Endothelial cell (in vitro differentiated cells): ENCODE measurements at places on chromosomes 5 and 9.

DNA sequence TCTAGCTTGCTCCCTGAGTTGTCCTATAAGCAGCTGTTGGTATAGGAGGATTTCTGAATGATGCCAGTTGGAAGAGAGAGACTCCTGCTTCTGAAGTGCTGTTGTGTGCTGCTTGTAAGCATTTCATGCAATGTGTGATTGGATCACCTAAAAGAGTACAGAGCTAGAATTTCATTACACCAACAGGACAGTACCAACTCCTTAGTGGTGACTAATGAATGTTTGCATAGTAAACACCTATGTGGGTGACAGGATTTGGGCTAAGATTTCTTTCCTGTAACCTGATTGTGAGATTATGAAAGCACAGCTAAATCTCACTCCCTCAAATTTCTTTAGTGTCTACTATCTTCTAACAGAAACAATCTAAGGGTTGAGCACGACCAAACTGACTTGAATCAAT, 67.0 kb downstream of the GCNT1 start:
- DNase-seq, result no peak

DNA sequence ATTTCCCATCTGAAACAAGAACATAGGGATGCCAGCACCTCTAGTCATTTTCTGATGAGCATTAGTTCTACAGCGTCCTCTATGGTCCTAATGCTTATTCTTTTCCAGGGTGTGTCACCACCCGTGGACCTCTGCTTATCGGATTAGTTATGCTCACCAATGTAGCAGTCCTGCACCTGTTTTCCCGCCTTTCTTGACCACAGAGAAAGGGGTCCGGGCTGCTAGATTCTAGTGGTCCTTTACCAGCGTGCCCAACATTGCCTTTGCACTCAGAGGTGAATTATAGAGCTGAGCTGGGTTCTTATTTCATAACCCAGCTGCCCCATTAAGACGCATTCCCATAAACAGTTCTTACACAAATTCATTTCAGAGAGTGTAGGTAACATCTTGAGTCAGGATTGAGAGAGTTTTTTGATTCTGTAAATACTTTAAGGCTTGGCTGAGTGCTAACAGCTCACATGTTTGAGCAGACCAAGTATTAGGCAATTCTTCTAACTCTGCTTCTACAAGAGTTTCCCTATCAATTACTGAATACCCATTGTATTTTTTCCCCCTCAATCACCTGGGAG, 2205.1 kb upstream of the C9orf72 start:
- DNase-seq, result no peak

GRCh38 chr9:121835587-121836365, 184.3 kb downstream of the DAB2IP start:
- no peak for DNase-seq

DNA sequence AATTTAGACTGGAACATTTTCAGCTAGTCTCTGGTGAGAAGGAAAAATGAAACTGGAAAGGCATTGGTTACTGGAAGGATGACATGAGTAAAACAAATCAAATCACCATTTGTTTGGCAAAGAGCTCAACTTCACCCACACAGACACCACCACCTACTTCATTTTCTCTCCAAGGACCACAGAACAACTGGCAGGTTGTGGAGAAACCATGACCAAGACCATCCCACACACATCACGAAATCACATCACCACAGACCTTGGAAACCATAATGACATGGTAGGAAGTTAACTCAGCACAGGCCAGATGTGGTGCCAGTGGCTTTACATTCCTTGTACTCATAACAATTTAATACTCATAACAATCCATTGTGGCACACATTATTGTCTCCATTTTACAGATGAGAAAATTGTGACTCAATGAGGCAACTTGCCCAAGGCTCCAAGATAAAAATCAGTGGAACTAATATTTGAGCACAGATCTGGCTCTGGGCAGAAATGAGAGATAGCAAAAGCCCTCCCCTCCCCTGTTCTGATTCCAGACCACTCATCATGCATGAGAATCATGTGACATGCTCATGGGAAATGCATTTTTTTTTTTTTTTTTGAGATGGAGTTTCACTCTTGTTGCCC, 7.5 kb downstream of the OR1K1 start:
- no peak for DNase-seq

- DNase-seq, result no peak
These were observed 1.5 kb downstream of the TLN1 start for GRCh38 chr9:35730486-35730854.

DNA sequence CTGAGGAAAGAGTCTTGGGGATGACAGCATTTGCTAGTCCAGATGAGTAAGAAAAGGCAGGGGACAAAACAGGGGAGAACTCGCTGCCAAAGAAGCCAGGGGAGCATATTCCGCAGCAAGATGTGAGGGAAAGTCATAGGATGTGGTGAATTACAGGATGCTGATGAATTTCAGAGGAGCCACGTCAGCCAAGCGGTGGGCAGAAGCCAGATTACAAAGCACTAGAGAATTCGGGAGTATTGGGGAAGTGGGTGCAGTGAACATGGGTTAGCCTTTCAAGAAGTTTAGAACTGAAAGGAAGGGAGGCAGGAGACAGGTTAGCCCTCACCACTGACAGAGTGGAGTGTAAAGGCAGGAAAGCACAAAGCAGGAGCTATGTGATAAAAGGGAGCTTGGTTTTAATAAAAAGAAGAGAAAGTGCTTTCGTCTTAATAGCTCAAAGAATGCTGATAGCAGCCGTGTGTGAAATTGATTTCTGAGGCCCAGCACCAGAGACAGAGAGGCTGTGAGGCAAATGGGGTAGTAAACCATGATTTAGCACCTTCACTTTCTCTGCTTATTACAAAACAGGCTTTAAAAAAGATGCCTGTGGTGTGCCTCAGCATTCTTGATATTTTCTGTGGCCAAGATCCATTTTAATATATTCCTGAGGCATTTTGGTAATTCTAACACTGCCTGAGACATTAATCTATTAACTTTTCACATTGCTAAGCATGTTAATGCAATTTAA, 16.9 kb downstream of the ADAMTSL1 start:
- no peak for DNase-seq

GRCh38 chr9:105966834-105967233, 272.5 kb downstream of the TMEM38B start:
- DNase-seq, result no peak

GRCh38 chr5:34686762-34687268, 30.7 kb downstream of the RAI14 start:
- DNase-seq, result no peak

GRCh38 chr5:54693936-54694657, 176.5 kb downstream of the SNX18 start:
- DNase-seq, result no peak

GRCh38 chr9:20608582-20608981, 13.7 kb downstream of the MLLT3 start:
- no peak for DNase-seq

DNA sequence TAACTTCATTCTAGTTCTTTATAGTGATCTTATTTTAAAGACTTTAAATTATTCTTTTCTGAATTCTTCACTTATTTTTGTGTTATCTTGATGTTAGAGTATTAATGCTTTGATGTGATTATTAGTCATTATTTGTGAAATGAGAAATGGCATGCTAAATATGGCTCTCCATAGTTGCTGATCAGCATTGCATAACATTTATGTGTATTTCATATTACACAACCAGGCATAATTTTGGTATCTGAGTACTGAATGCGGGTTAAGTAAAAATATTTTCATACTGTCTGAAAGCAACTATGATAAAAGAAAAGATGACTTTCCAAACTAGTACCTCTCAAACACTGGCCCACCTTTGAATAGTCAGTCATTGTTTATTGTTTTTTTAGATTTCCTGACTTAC, 41.1 kb upstream of the CCNH start:
- DNase-seq, result no peak

- no peak for DNase-seq
These were observed 30.6 kb upstream of the TMED7 start for GRCh38 chr5:115656404-115656803.

- no peak for DNase-seq
These were observed 4.1 kb upstream of the ADRA1B start for GRCh38 chr5:159912033-159912800.

GRCh38 chr9:96884443-96884842, 30.1 kb upstream of the ZNF782 start:
- no peak for DNase-seq

GRCh38 chr5:115557667-115558387, 13.3 kb upstream of the FEM1C start:
- DNase-seq, result no peak

GRCh38 chr5:10812218-10812617, 51.2 kb upstream of the DAP start:
- DNase-seq, result no peak

DNA sequence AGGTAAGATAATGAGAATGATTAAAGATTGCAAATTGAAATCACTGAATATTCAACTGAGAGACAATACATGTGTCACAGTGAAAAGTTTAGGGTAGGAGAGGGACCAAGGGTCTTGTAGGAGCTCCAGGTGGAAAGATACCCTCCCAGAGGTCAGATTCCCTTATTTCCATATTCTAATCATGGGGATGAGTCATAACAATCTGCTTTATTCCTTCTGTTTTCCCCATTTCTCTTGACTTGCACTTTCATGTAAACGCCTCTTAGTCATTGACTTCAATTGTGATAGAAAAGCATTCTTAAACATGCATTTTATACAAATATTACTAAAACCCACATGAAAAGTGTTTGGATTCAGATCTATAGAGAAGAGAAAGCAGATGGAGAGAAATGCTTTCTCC, 81.3 kb upstream of the CTSL start:
- DNase-seq, result no peak

- DNase-seq, result no peak
These were observed 151.0 kb downstream of the C5orf15 start for GRCh38 chr5:133817456-133817855.

DNA sequence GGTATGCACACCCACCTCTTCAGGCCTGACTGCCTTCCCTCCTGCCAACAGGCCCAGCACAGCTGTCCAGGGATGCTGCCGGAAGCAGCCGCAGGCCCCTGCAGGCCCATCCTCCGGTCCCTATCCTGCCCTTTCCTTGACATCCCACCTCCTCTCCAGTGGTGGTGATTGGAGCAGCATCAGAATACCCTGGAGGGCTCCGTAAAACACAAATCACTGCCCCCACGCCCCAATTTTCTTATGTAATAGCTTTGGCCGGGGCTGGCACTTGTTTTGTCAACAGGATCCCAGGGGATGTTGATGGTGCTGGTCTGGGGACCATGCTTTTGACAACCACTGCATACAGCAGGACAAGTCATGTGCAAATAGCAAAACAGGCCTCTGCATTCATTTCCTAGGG, 274.5 kb downstream of the GADD45G start:
- DNase-seq, result no peak

DNA sequence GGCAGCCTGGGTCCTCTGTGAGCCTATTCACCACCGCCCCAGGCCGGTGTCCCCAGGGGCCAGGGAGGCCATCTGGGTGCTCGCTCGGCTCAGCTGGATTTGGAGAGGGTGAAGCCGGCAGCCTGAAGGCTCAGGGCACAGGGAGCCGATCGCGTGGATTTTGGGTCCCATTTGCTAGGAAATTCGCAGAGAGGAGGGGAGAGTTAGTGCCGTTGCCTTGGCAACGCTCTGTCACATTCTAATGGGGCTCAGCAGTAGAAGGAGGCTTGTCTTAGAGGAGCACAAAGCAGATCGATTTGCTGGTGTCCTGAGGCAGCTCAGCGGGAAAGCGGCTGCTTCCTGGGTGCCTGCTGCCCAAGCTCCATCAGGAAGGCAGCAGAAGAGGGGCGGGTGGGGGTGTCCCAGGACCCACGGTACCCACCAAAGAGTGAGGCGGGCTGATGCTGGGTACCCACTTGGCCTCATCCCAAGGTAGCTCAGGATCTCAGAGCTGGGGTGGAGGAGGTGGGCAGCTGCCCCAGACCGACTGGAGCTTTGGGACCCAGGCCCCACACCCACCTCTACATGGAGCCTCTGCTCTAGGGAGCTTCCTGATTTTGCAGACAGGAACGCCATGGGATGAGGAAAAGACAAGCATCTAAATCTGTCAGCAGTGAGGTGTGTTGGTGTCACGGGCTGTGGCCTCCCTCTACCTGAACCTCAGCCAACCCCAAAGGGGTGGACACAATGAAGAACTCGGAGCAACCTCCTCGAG, 17.1 kb upstream of the OLFM1 start:
- no peak for DNase-seq

DNA sequence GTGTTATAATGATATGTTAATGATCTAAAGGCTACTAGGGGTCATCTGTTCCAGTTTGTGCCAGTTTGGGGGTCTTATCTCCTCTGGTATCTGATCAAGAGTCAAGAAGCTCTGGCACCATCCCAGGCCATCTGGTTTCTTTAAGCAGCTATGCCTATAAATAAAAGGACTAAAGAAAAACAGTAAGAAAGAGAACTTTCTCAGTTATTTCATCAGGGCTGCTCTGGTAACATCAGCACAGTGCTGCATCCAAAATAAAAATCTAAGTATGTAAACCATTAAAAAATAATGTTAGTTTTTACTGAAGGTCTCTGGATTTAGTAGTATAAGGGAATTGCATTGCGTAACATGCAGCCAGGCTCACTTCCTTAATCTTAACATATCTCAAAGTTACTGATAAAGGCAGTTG, 185.0 kb downstream of the NR2F1-AS1 start:
- DNase-seq, result no peak

- DNase-seq, result peak; percentile 29
These were observed 28.1 kb upstream of the F2RL1 start for GRCh38 chr5:76790632-76791290.
